ENCODE measurements at places on chromosomes 5 and 9. TPM values are rescaled to one million over a fixed set of nuclear protein-coding genes. Genes with fewer than 3 reads are reported as not detected.

Gene SLC34A3
- total RNA-seq, result not detected

Gene IL31RA
- not detected for total RNA-seq

GRCh38 chr5:1886846-1887587 lies 4.3 kb upstream of the IRX4 start:
- DNase-seq, result no peak

- DNase-seq, result no peak
These were observed 1.1 kb upstream of the GPX3 start for GRCh38 chr5:151019331-151019730.

Measured in mucosa of descending colon (tissue), 3 donors.